ENCODE measurements at places on chromosomes 3 and 15.

- no peak for DNase-seq
Observed at GRCh38 chr15:71295603-71296314, 180.5 kb downstream of the THSD4 start.

DNA sequence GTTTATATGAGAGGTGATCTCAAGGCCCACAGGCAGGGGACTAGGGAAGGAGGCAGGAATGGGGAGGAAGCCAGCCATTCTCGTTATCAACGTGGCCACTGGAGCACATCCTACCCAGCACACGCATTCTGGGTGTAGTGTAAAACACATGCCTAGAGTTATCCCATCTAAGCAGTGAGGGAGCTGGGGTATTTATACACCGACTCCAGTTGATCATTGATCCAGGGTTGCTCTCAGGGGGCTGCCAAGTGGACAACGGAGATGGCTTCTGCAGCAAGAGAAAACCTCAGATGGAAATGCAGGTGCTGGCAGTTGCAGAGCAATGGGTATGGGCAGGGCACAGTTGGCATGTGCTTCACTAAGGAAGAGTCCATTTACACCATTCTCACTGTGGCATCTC, 30.4 kb upstream of the SYNM start:
- no peak for DNase-seq

DNA sequence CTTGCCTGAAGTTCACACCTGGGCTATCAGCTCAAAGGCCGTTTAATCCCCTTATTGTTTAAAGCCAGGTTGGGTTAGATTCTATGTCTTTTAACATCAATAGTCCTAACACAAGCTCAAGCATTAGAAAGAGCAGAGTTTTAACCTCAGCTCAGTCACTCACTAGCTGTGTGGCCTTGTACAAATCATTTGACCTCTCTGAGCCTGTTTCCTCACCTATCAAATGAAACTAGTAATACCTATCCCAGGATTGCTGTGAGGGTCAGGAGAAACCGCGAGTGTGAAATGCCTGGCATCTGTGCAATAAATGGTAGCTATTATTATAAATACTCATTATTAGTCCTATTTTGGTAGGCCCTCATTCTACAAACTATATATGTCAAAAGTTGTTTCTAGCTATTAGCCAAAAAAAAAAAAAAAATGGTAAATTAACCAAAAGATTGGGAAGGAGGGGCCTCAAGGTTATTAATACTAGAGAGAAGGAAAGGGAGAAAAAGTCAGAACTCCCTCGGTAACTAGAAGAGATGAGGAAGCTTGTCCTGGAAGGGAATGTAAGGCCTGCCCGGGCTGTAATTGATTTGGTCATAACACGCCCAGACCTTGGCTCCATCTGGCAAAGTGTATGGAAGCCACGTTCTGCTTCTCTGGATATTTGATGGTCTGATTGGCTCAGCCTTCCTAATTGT, 510.5 kb upstream of the PROK2 start:
- no peak for DNase-seq

DNA sequence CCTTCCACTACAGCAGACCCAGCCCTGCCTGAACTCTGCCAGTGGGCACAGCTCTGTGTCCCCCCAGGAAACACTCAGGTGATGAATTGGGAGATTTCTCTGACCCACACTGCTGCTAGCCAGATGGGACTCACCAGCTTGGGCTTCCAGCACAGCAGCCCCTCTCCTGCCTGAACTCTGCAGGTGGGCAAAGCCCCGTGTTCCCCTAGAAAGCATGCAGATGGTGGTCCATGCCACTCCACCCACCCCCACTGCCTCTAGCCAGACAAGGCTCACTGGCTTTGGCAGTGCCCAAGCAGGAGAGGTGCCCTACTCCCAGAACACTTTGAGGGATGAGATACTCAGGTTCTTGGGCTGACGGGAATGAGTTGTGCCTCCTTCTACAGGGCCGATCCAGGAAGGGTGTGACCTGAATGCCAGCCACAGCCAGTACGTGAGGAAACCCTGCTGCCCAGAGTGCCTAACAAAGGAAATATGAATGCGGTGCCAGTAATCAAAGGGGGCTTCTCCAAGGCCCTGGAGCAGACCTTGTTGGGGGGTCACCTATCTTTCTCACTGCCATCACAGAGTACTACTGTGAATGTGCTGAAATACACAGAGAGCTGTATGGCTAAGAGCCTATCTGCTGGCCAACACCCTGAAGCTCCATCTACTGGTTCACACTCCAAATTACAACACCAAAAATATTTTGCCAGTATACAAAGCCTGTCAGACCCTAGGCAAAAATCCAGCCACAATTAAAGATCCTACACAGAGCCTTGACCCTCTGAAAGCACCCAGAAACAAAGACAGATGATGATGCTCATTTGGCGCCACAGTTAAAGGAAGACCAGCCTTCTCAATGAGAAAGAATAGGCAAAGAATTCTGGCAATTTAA, 61.9 kb downstream of the BTLA start:
- no peak for DNase-seq

DNA sequence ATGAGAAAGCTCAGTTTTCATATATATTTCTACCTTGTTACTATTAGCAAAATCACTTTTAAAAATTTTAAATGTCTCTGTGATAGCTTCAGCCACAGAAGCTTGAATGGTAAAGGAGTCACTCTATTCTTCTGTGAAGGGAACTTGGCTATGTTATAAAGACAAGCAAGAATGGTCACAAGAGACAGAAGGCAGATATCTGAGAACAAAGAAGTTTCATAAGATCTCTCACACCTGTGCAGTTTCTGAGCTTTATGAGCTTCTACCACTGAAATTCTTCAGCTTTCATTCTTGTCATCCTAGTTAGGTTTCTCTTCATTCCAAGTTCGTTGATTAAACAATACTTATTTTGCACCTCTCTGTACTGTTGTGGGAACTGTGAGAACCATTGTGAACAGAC, 853.4 kb downstream of the IGSF11 start:
- DNase-seq = no peak

- DNase-seq = no peak
Observed at GRCh38 chr3:127261925-127262324, 25.9 kb downstream of the PRR20G start.

DNA sequence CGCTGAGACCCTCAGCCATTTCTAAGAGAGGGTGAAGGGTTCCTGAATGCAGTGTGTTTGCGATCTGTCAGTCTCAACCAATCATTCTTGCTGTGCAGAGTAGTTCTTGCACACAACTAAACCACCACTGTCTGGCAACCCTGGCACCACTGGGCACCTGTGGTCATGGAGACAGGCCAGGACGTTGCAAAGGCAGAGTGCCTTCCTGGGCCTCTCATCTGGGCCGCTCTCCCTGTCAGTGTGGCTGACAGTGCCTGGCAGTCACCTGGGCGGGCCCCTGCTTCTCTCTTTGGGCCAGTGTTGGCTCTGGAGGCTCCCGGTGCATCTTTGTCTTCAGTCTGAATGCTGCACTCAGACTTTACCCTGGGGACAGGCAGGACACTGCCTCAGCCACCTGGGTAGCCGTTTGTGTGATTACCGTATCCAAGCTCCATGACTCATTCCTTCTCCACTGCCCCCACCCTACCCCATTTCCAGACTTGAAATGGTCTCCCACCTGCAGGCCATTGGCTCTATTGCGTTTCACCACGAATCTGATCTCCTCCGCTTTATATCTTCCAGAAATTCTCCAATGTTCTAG, 104.6 kb upstream of the KLF13 start:
- DNase-seq = no peak

- DNase-seq = peak; percentile 12
Observed at GRCh38 chr3:124559846-124560574, 170.2 kb upstream of the UMPS start.

- no peak for DNase-seq
Observed at GRCh38 chr3:18559331-18559842, 134.2 kb upstream of the SATB1 start.

DNA sequence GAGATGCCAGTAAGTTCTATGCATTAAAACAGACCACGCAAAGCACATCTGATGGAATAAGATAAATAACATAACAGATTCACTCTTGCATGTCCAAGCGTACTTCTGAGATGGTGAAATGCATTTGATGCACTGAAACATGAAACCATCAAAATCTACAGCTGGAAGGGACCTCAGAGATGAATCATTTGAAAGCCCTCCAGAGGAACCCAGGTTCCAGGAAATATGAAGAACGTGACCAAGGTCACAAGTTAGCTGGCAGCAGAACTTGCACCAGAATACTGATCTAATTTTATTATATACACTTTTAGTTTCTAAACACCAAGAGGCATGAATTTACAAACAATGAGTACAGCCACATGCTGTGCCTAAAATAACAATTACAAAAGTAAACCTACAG, 957.1 kb downstream of the FHIT start:
- no peak for DNase-seq

GRCh38 chr15:71252044-71252739, 136.9 kb downstream of the THSD4 start:
- DNase-seq = no peak

DNA sequence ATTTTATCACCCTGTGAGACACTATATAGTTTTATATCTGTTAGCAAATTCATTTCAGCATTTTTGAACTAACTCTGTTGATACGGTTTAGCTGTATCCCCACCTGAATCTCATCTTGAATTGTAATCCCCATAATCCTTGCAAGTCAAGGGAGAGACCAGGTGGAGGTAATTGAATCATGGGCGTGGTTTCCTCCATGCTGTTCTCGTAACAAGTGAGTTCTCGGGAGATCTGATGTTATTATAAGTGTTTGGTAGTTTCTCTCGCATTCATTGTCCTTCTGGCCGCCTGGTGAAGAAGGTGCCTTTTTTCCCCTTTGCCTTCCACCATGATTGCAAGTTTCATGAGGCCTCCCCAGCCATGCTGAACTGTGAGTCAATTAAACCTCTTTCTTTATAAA, 53.2 kb upstream of the TMC3 start:
- no peak for DNase-seq

DNA sequence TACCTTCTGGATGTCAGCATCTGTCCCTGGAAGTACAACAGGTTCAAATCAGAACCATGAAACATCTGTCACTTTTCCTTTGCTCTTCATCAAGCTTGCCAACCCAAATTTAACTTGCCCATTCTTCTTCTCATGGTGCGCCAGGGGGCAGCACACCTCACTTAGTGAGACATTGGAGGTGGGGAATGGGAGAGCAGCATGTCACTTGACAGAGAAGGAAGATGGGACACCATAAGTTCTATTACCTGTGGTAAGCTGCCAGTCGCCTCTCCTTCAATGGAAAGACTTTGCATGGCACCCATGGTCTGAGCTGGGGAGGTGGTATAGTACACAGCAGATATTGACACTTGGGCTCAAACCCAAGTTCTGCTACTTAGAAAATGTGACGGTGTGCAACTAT, 2.9 kb downstream of the SCN5A start:
- no peak for DNase-seq

DNA sequence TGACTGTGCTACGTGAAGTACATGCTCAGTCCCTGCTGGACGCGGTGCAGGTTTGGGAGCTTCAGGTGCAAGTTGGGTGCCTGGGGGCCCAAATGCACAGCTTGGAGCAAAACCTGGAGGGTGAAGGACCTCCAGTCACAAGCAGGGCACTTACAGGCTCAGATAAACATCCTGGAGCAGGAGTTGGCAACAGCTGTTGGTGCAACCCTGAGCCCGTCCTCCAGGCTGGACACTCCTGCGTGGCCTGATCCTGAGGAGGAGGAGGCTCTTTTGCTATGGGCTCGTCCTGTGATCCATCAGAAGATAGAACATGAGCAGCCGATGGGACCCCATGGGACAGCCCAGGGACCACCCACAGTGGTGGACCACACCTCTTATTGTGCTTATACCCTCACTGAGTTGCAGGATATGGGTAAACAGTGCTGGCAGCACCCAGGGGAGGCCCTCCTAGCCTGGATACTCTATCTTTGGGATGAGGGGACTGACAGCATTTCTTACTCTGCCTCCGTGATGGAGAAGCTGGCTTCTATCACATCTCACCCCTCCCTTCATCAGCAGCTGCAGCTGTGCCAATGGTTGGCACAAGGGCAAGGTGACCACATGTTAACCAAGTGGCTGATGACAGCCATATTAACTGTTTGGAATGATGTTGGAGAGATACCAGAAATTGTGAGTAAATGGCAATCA, 301.6 kb downstream of the ZPLD1 start:
- DNase-seq = no peak

DNA sequence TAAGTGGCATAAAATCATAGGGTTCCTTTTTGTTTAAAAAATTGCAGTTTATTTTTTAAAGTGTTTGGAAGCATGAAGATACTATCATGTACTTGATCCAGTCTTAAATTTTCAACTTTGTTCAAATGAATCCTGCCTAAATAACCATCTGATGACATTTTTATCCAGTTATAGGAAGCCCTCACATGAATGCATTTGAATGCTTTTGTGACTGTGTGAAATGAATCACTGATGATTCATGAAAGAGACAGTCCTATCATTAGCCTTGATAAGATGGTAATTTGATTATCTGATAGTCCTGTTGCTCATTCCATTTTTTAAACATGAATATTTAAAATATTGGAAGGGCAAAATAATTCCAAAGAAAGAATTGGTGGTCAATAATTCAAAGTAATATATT, 401.9 kb upstream of the ROBO2 start:
- no peak for DNase-seq

GRCh38 chr3:122635789-122636188, 44.9 kb upstream of the PARP14 start:
- DNase-seq = no peak

- DNase-seq = no peak
Observed at GRCh38 chr3:126433496-126434263, 39.0 kb downstream of the CFAP100 start.

DNA sequence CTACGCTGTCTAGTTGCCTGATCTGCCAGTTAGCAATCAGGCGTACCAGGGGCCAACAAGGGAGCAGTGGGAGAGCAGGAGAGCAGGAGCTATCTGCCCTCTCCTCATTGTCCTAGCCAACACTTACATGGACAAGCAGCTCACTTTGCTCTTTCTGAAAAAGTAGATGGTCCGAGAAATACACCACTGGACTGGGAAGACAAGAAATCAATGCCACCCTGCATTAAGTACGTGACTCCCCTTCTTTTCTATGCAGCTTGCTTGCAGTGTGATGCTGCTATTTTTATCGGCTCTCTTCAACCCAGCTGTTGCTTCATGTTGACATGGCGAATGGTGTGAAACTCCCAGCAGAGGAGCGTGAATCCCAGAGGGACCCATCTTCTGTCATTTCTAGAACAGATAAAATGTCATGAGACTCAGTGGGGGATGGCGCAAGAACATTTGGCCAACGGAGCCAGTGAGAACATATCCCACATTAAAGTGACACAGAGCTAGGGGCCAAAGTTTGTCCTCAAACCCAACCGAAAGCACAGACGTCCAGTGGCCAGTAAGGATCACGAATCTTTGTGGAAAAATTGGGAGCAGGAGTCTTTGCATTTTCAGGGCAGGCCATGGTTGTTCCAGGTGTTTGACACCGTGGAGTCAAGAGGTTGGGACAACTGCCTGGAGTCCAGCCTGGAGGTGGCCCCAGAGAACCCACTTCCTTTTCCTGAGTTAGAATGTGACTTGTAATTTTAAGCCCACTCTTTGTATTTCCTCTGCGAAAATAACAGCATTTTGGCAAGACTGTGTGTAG, 53.7 kb upstream of the MEF2A start:
- DNase-seq = no peak

- no peak for DNase-seq
Observed at GRCh38 chr3:27589795-27590194, 105.6 kb upstream of the SLC4A7 start.
